ENCODE measurements at places on chromosomes 4 and X. TPM values are rescaled to one million over a fixed set of nuclear protein-coding genes. Genes with fewer than 3 reads are reported as not detected.

GRCh38 chr4:31160146-31160545 is 440.0 kb downstream of the PCDH7 start:
- DNase-seq, result no peak

- DNase-seq, result no peak
Observed at GRCh38 chr4:88207171-88207570, 48.7 kb upstream of the ABCG2 start.

- DNase-seq, result no peak
Observed at GRCh38 chr4:173001571-173001970, 167.0 kb upstream of the GALNT7 start.

The CRMP1 gene
- total RNA-seq, result 0.44 TPM

DNA sequence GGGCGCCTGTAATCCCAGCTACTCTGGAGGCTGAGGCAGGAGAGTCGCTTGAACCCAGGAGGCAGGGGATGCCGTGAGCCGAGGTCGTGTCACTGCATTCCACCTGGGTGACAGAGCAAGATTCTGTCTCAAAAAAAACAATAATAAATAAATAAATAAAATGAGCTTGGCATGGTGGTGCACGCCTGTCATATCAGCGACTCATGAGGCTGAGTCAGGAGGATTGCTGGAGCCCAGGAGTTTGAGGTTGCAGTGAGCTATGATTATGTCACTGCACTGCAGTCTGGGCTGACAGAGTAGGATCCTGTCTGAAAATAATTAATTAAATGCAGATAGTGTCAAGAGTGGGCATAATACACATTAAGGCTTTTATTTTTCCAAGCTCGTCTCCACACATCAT is 77.5 kb downstream of the DHRSX start:
- no peak for DNase-seq

The CXorf49 gene
- not detected for total RNA-seq

DNA sequence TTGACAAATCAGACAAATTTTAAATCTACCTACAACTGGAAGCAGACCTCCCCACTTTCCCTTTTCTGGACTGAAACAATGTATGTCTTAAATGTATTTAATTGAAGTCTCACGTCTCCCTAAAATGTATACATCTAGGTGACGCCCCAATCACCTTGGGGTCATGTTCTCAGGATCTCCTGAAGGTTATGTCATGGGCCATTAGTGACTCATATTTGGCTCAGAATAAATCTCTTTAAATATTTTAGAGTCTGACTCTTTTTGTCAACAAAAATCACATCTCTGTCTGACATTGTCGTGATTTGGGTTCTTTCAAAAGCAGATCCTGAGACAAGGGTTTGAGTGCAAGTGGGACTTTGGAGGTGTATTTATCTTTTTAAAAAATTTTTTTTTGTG is 26.2 kb upstream of the BOD1L1 start:
- no peak for DNase-seq

DNA sequence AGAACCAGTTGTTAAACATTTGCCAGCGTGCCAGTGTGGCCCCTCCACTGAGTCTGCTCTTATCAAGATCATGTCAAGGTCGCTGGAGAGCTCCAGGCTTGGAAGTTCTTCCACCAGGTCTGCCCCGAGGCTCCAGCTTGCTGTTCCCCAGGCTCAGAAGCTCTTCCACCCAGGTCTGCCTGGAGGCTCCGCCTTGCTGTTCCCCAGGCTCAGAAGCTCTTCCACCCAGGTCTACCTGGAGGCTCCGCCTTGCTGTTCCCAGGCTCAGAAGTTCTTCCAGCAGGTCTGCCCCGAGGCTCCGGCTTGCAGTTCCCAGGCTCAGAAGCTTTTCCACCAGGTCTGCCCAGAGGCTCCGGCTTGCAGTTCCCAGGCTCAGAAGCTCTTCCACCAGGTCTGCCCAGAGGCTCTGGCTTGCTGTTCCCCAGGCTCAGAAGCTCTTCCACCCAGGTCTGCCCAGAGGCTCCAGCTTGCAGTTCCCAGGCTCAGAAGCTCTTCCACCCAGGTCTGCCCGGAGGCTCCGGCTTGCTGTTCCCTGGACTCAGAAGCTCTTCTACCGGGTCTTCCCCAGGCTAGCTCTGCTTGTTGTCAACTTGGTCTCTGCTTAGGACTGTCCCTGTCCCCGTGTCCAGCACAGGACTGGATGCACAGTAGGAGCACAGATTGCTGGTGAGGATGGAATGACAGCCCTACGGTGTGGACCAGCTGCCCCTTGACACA is 54.4 kb downstream of the HMX1 start:
- DNase-seq, result no peak

The SLC10A4 gene
- not detected for total RNA-seq

The CPE gene
- total RNA-seq, result 12.2 TPM

GRCh38 chr4:90171491-90171890 is 44.3 kb downstream of the CCSER1 start:
- DNase-seq, result no peak

- DNase-seq, result no peak
Observed at GRCh38 chrX:118551426-118551825, 55.8 kb downstream of the DOCK11 start.

The SMAD1 gene
- 17.8 TPM for total RNA-seq

Measured in psoas muscle (tissue), 8 donors.